ENCODE measurements at places on chromosomes 11 and 22. TPM values are rescaled to one million over a fixed set of nuclear protein-coding genes. Genes with fewer than 3 reads are reported as not detected.

GRCh38 chr11:87144252-87144651 lies 106.5 kb downstream of the TMEM135 start:
- no peak for DNase-seq

DNA sequence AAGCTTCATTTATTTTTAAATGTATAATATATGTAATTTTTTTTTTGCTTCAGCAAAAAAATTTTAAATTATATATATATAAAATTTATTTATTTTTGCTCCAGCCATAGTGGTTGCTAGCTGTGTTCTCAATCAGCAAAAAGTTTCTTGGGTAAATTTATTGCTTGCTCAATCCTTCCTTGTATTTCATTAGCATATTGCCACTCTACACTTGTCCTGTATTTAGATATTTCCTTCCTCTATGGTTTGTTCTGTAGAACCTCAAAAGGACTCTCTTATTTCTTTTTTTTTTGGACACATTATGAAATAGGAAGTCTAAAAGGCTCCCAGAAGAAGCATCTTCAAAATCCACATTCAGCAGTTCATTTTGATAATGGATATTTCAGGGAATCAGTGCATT lies 2.3 kb downstream of the PTPRJ start:
- DNase-seq = no peak

DNA sequence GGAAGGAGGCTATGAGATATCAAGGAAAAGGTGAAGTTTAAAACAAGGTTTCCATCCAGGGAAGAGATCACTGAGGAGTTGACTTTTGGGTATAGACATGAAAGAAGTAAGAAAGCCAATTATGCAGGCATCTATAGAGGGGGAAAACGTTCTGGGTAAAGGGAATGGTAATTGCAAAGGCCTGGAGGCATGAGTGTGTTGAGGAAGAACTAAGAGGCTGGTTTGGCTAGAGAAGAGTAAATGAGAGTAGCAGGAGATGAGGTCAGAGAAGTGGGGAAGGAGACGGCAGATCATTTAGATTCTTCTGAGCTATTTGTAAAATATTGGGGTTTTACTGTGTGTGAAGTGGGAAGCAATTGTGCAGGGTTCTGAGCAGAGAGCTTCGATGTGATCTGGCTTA lies 7.6 kb downstream of the ENDOD1 start:
- DNase-seq = no peak

DNA sequence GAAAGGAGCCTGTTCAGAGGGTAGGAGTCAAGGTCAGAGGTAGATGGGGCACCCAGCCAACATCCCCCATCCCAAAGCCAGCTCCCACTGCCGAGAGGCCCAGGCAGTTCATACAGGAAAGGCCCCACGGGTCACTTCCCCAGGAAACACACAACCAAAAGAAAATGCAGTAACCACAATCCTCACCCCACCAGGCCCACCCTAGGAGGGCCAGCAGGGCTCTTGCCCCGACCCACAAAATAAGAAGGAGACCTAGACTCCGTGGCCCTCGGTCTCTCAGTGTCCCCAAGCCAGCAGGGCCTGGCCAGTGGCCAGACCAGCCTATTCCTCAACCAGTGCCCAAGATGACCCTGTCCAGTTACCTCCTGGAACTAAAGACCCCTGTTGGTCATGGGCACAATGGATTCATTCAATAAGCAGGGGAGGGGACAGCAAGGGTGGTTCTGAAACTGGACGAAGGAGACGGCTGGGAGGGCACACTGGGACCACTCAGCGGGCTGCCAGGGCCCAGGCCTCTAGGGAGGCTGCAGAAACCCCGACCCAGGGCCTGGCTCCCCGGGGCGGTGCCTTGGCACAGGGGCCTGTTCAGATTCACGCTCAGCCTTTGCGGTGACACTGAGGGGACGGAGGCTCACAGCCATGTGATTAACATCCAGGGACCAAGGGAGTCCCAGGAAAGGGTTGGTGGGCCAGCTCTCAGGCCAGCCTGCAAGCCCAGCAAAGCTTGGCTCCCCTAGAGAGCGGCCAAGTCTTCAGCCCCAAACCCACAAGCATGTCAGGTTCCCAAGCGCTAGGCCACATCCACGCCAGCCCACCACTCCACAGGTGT lies 5.5 kb downstream of the RAB3IL1 start:
- DNase-seq = peak; percentile 87

SCN3B gene
- total RNA-seq = 0.51 TPM

KRTAP5-9 gene
- total RNA-seq = not detected

GP1BB gene
- total RNA-seq = 54.8 TPM

PRAME gene
- total RNA-seq = not detected
